Foreskin fibroblast (primary cell): ENCODE measurements at places on chromosomes 2 and 18.

DNA sequence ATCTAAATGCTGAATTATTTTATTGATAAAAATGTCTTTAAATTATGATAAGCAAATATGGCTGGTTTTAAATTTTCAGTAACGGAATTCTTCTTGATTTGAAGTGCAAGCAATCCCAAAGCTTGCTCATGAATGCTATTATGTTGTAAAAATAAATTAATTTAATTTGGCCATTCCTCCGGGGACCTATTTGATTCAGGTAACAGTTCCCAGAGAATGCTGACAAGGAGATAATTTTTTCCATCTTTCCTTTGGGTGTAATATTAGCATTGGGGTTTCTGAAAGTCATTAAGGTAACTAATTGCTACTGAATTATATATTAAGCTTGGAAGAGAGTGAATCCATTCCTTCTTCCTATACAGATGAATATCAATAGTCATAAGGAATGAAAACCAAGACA is 12.5 kb upstream of the RMDN2 start:
- no peak for DNase-seq

DNA sequence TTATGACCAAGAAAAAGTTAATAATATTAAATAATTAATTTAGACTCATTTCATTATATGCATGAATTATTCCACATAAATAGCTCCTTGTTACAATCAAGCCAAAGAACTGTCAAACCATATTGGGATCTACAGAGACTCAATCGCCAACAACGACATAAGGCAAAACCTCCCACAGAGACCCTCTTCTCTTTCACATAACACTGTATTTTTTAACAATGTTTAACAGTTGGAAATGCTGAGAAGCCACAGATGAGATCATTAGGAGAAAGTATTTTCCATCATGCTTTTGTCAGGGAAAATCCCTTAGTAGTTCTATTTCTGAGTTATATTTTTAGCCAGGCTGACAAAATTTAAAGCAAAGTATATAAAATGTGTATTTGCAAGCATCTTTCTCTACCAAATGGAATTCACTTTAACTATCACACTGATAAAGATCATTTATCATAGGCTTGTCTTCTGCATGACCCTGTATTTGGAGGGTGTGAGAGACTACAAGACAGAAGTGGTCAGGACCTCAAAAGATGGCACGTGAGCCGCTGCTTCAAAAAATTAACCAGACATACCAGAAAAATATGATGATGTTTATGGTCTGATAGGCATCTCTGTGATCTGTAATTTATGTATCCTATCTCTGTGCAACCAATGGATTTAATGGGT is 383.8 kb downstream of the NRXN1 start:
- DNase-seq: no peak

GRCh38 chr2:174153757-174154680 is 94.3 kb downstream of the OLA1 start:
- DNase-seq: peak; percentile 75

- peak; percentile 45 for DNase-seq
Observed at GRCh38 chr2:172239944-172240590, 137.4 kb upstream of the DLX2 start.

DNA sequence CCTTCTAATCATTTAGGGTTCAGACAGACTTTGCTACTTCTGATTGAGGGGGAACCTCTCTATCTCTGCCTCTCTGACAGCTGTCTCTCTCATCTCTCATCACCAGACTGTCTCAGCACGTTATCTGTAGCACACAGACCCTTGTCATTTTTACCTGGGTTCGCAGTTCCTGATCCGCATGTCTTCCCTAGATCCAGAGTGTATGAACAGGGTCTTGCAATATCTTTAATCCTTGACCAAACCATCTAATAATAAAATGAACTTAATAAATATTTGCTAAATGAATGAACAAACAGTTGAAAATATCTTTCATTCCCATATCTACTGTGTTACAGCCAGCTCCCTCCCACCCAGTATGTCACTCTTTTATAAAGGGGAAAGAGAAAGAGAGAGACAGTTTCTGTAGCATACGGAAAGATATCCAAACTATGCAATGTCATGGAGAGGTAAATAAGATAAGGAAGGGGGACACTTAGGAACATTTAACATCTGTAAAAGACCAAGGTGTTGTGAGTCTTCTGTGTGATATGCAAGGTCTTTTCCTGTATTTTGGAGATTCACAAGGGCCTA is 507.6 kb downstream of the SUCLG1 start:
- no peak for DNase-seq

DNA sequence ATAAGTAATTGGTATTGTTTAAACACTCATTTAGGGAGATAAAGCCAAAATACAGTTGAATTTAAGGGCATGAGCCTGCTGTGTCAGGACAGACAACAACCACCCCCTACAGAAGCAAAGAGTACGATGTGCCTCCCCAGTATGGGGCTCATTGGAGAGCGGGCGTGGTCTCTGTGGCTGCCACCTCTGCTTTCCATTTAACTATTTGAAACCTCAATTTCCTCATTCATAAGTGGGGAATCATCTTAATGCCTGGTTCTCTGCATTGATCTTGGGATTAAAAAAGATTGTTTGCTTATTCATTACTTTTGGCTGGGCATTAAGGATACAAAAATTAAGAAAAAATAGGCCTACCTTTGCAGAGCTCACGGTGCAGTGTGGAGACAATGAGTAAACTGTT is 21.4 kb downstream of the KCNS3 start:
- DNase-seq: no peak

DNA sequence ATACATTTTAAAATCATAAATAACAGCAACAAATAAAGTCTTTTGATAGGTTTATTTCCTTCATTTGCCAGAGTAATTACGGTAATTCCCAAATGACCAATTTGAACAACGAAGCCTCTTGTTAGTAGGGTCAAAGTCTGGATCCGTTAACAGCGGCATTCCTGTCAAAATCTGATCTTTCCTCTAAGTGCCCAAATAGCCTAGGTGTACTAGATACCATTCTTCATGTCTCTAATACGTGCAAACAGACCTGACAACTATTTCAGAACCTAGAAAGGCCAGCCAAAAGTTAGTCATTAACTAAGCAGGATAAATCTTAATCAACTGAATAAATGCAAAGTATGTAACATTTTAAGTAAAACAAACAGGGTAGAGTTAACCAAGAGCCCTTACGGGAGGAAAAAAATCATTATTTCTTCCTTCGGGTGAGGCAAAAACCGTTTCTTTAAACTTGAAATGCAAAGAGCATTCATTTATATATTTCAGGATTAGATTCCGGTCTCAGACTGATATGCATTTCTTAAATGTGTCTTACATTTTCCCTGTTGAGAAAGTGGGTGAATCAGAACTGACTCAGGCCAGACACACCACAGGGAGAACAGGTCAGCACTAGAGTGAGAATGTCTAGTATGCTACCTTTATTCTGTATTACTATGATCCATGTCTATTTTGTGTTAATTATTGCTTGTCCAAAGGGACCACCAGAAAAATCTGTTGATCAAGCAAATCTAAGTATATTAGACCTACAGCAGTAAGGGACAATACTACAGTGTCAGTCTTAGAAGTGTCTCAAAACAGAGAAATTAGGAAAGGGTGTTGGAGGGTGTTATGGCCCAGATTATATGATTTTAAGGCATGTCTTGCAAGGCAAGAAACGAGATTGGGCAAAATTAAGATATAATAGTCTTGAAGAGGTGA is 141.5 kb upstream of the NDUFV2 start:
- DNase-seq: peak; percentile 88

- peak; percentile 33 for DNase-seq
Observed at GRCh38 chr2:96888072-96889011, 18.5 kb upstream of the SEMA4C start.

GRCh38 chr2:168457190-168457895 is 1.3 kb downstream of the CERS6 start:
- no peak for DNase-seq

- DNase-seq: no peak
Observed at GRCh38 chr2:196962325-196962724, 35.8 kb upstream of the PGAP1 start.

DNA sequence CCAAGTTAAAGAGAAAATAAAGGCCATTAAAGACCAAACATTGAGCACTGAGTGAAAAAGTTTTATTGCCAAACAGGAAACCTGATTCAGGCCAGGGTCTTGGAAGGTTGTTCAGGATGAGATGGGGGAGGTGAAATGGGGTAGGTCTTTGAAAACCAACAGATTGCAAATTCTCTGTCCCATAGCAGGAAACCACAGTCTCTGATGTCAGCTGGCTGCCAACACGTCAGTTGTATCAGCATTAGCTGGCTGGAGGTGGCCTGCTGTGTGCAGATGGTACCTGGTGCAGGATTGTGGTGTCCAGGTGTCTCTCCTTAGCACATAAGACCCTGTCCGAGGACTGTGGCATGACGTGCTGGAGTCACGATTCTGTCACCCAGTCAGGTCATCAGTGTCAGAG is 106.3 kb downstream of the MSH2 start:
- DNase-seq: no peak

DNA sequence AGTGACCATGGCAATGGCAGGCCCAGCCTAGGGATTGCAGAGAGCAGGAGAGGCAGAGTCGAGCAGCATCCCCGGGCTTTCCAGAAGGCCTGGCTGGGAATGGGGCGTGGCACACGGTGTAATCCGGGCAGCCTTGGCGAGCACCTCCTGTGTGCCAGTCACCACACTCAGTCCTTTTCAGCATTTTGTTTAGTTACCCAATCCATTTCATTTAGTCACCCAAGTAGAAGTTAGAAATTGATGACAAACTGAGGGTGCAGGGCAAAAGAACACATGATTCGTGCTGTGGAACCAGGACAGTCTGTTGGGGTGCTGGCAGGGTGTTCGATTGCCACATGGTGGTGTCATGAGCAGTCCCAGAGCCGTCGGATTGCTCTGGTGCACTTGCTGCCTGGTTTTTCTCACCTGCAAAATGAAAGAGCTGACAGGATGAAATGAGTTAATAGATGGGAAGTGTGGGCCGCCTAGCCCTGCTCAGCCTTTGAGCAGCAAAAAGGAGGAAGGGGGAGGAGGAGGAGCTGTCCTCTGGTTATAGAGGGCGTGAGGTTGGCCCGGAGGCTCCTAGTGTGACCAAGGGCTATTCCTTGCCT is 299.4 kb downstream of the AGAP1 start:
- DNase-seq: peak; percentile 24

- no peak for DNase-seq
Observed at GRCh38 chr18:22355598-22355997, 62.1 kb downstream of the CTAGE1 start.

DNA sequence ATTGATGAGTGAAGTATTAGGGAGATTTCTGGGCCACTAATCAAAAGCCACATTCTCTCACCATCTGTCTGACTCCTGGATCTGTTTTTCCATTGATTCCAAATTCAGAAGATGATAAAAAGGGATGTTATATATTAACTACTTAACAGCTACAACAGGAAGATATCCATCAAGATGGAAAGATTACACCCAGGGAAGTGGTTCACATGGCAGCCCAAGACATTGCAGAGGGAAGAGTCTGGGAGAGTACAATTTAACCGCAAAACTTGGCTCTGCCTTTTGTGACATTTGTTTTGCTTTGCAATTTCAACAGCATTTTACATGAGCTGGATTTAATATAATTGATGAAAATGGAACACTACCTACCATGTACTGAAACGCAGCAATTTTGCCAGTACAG is 22.5 kb upstream of the TCF4 start:
- DNase-seq: no peak

DNA sequence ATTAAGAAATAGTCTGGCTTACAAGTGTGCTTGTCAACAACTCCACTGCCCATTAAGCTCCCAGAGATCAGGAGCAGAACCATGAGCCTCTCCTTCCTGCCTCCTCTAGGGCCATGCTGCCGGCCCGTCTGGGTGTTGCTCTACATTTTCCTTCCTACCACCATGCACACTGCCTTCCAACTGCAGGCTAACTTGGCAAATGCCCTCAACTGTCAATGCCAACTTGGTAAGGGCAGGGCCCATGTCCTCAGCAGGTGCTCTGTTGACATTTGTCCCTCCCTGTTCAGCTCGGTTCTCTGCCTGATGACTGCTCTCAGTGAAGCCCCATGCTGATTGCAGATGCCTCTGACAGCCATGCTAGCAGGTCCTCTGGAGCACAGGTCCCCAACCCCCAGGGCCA is 345.2 kb downstream of the ALK start:
- no peak for DNase-seq

DNA sequence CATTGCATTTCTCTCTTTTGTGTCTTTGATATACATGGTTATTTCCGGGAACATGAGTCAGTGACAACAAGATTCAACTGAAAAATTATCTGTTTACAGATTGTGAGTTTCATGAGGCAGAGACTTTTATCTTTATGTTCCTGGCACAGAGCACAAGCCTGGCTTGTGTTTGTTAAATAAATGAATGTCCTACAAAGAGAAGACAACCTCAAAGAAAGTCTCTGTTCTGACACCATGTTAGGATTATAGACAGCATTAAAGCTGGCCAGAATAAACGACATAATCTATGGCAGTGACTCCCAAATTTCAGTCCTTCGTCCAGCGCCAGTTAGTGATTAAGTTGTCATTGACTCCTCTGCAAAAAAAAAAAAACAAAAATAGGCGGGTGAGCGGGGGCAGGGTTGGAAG is 97.4 kb upstream of the DNAJC10 start:
- peak; percentile 37 for DNase-seq

DNA sequence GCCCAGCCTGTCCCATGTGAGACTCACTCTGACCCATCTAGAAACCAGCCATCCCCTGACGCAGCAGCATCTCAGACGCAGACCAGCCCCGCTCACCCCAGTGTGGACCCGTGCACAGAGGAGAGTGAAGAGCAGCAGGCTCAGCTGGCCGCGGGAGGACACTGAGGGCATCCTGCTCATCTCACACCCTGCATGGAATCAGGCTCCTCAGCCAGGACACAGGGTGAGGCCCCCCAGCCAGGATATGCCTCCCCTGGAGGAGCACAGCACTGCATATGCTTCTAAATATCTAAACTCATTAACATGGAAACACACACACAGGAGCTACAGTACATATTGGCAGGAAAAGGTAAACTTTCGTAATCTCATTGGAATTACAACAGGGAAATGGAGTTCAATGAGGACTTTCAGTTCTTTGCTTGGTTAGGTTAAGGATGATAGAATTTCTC is 34.4 kb downstream of the NEMP2 start:
- no peak for DNase-seq

DNA sequence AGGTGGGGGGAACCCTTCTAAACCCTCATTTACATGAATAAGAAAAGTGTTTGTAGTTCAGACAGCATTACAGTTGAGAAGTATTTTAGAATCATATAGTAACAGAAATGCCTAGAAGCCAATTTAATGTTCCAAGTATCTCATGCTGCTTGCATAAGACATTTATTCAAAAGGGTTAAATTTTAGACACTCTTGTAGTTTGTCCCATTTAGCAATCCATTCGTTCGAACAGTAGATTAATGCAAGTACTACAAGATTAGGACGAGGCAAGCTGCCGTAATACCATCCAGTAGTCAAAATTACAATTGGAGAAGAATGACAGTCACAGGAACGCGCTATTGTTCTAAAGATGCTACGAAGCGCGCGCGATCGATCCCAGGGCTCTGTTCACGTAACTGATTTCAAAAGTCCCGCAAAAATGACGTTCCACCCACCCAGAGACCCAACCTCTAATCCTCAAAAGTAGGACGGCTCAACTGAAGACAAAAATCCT is 1.2 kb downstream of the TMEM237 start:
- DNase-seq: no peak

- DNase-seq: no peak
Observed at GRCh38 chr2:227848146-227848545, 23.3 kb upstream of the DAW1 start.

- DNase-seq: no peak
Observed at GRCh38 chr18:62144338-62144737, 42.5 kb downstream of the PIGN start.
